ENCODE measurements at places on chromosomes 16 and 17.

- DNase-seq, result no peak
Measured at GRCh38 chr16:73206151-73206707, 158.3 kb upstream of the ZFHX3 start.

DNA sequence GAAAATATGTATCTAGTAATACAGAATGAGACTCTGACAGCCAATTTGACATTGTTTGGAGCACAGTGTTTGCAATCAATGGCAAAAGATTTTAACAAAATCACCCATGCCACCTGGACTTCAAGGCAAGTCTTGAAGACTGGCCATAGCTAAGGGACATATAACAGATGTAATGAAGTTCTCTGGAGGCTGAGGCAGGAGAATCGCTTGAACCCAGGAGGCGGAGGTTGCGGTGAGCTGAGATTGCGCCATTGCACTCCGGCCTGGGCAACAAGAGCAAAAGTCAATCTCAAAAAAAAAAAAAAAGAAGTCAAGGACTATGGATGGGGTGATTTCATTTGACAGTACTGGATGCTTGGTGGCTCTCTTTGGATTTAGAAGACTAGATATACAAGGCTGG, 5.6 kb upstream of the BPTF start:
- DNase-seq, result no peak

GRCh38 chr17:50634224-50634914, at the start of gene ABCC3:
ABCC3 (plus strand) TSS chr17:50634881; CDS start chr17:50634937, 56 bp downstream.
- DNase-seq, result no peak

- no peak for DNase-seq
Measured at GRCh38 chr16:73054498-73054812, 6.5 kb upstream of the ZFHX3 start.

- no peak for DNase-seq
Measured at GRCh38 chr16:81492311-81492761, 47.7 kb downstream of the CMIP start.

- DNase-seq, result no peak
Measured at GRCh38 chr16:1279081-1279944, 23.4 kb downstream of the TPSD1 start.

DNA sequence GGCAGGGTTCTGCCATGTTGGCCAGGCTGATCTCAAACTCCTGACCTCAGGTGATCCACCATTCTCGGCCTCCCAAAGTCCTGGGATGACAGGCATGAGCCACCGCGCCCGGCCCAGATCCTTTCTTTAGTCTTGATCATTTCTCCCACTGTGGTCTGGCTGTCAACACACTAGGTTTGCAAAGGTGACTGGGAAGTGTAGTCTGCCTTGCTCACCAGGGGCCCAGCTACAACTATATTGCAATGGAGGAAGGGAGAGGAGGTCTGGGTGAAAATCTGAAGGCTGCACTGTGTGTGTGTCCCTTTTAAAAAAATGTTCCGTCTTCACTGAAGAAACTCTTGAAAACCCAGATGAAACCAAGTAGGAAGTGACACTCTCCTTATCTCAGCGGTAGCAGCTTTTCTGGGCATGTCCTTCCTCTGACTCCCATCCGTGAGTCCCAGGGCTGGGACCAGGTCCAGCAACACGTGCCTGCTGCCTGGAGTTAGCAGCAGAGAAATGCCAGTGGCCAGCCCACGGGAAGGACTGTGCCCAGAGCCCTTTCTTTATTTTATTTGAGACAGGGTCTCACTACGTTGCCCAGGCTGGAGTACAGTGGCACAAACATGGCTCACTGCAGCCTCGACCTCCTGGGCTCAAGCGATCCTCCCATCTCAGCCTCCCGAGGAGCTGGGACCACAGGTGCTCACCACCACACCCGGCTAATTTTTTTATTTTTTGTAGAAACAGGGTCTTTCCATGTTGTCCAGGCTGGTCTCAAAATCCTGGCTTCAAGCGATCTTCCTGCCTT, 17.8 kb upstream of the KIF19 start:
- no peak for DNase-seq

- no peak for DNase-seq
Measured at GRCh38 chr16:15983898-15984297, 34.5 kb downstream of the ABCC1 start.

DNA sequence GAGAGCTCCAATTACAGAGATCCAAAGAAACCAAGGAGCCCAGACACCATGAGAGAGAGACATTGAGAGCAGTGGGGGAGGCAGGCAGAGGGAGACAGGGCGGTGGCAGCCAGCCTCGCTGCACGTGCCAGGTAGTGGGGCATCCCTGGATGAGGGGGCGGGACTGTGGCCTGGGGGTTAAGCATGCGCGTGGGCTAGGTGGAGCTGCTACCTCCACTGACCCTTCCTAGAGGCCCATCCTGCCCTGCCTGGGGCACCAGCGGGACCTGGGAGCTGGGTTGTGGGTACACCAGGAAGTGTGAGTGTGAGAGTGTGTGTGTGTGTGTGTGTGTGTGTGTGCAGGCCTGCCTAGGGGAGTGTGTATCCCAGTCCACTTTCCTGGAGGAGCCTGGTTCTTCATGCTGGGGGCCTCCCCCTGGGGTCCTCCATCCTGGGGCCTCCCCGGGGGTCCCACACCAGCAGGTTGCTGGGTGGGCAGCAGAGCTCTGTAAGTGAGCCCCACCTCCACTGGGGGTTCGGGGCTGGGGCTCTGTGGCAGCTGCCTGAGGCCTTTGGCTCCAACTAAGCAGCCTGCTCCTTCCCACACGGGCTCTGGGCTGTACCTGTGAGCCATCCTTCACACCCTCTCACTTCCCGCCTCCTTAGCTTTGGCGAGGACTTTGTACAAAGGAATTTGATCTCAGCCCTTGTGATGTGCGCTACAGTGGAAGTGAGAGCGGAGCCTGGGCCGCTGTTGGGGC, 127.4 kb downstream of the IRF8 start:
- no peak for DNase-seq

- DNase-seq, result no peak
Measured at GRCh38 chr16:52182840-52183239, 364.1 kb downstream of the TOX3 start.

- DNase-seq, result no peak
Measured at GRCh38 chr17:41196068-41196467, 6.4 kb downstream of the KRTAP9-1 start.

- DNase-seq, result no peak
Measured at GRCh38 chr17:38890410-38890746, 20.5 kb downstream of the LASP1 start.

DNA sequence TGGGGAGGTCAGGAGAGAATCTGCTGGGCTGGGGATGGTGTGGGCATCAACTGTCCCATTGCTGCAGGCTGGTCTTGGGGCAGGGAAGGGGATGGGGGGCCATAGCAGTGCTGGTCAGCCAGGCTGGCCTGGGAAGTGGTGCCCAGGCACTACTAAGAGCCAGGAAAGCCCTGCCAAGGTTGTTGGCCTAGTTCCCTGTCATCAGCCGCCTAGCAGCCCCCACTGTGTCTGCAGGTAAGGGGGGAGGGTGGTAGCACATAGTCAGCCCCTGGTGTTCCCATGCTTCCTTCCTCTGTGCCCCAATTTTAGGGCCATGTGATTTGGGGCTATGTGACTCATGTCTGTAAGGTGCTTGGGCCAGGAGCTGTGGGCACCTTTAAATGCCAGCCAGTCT, 17.8 kb downstream of the GJD3 start:
- no peak for DNase-seq

DNA sequence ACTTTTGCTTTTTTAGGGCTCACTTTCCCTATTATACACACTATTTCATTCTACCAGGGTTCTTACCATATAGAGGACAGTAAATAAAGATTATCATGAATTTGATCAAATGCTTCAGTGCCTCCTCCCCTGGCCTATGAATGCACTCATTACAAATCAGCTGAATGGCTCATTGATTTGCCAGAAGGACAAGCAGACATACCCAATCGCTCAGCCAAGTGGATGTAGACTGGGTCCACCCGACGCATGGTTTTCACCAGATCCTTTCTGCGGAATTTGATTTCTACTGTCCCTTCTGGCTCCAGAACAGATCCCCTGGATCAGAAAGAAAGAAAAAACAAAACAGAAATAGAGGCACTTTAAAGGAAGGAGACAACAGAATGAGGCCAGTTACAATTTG, 162.6 kb downstream of the AATF start:
- no peak for DNase-seq

GRCh38 chr16:85448557-85449190, 164.4 kb upstream of the GSE1 start:
- DNase-seq, result no peak

- no peak for DNase-seq
Measured at GRCh38 chr17:35892091-35893035, 12.2 kb upstream of the CCL5 start.

DNA sequence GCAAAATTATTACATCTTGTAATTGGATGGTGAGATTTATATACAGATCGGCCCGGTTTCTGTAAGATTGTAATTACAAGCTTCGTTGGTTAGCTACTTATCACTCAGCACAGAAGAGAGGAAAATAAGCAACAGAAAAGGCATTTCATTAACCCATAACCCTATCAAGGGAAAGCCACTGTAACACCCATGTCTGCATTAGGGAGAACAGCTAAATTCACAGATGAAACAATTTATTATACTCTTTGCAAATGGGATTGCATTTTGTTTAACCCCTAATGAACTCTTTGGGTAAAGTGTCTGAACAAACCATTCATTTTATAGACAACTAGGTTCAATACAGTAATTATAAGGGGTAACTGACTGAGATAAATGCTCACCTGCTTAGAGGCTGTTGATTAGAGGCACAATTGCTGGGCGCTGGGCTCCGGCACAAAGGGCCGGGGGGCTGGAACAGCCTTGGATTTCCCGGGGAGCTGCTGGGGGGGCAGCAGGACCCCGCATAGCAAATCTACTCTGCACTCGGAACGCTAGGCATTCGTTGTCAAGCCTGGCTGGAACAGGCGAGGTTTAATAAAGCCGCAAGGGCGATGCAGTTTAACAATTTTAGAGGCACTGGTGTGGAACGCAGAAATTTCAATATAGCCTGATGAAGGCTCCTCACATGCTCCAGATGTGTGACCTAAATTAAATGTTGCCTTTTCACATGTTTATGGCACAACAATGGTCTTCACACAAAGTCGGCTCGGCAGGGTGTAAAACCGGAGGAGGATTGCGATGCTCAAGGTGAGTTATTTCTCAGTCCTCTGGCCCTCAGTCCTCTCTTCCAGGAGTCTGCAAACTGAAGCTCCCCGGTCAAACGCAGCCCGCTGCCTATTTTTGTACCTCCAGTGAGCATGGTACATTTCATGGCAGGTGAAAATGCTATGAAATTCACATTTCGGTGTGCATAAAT, 134.0 kb upstream of the IRX6 start:
- DNase-seq, result no peak

DNA sequence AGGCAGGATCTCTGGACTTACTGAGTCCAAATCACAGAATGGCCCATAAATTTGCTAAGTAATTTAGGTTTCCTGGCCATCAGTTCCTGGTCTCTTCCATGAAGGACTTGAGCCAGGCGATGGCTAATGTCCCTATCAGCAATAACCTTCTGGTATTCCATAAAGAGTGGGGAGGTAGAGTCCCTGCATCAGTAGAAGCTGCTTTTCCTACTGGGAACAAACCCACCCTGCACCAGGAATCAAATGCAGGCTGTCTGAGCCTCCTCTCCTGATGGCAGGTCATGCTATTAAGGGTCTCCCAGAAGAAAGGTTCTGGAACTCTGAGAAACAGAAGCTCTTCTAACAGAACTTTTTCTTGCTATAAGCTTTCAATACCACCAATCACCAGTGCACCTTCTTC, 1.5 kb upstream of the HPR start:
- no peak for DNase-seq

DNA sequence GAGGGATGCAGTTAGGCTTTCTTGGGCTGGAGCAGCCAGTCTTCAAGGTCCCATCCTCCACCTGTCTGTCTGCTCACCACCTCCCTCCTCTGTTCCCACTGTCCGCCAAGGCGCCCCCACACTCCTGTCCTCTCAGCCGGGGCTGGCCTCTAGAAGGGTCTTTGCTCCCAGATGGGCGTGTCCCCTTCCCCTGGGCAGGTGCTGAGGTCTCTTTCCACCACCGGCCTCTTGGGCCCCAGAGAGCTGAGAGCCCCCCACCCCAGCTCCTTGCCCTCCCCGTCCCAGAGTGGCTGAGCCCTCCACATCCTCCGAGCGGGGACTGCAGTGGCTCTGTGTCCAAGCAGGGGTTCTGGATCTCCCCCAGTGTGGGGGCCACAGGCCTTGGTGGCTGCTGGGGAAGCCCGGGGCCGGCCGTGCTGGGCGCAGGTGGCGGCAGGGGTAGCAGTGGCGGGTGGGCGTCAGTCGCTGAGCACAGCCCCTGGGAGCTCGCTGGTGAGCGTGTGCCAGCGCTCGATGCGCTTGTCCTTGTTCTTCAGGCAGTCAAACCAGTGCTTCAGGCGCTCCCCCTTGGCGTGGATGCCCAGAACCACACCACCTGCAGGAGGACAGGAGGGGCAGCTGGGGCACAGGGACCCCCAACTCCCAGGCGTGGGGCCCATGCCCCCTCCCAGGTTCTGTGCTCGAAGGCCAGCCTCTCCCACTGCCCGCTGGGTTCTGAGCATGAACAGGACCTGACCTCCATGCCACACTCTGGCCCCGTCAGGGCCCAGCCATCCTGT, 9.8 kb downstream of the SCGB1C2 start:
- DNase-seq, result no peak

GRCh38 chr17:58614859-58615459, 76.9 kb downstream of the TEX14 start:
- DNase-seq, result no peak

DNA sequence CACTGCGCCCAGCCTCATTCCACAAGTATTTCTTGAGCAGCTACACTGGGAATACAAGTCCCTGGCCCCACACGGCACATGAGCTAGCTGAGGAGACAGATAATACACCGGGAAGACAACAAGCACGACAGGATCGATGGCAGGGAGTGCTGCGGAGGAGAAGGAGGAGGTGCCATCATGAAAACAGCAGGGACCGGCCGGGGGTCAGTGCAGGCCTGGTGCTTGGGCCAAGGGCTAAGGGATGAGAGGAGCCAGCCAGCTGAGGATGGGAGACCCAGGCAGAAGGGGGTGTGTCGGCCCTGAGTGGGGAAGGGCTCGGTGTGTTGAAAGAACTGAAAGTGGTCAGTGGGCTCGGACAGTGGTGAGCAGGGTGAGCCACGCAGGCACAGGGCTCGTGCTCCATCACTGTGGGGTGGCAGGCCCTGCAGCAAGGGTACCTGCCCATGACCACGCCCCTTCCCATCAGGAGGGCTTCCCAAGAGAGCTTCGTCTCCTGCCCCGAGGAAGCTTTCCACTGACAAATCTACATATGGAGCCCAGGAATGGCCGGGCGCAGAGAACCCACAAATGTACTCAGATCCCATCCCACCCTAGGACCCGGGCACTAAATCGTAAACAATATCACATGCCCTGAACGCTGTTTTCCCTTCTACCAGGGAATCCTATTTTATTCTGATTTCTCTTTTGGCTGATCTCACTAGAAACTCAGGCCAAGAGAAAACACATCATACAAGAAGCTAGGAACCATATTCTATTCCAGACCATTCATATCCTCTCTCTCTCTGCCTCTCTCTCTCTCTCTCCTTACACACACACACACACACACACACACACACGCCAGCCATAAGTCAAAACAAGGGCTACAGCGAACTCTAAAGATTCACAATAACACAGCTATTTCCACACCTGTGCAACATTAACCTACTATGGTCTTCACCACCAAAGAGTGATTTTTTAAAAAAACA, 50.7 kb upstream of the TNRC6C start:
- DNase-seq, result no peak

- no peak for DNase-seq
Measured at GRCh38 chr16:57196753-57197152, 10.6 kb downstream of the RSPRY1 start.

GRCh38 chr16:56999409-57000270, 10.3 kb downstream of the NLRC5 start:
- DNase-seq, result no peak

GRCh38 chr17:9272501-9273200, 251.3 kb downstream of the NTN1 start:
- DNase-seq, result no peak

Data from RKO (cell line).